ENCODE measurements at places on chromosomes 16 and 17. TPM values are rescaled to one million over a fixed set of nuclear protein-coding genes. Genes with fewer than 3 reads are reported as not detected.

- no peak for DNase-seq
Observed at GRCh38 chr17:55272711-55273578, 8.2 kb downstream of the HLF start.

DNA sequence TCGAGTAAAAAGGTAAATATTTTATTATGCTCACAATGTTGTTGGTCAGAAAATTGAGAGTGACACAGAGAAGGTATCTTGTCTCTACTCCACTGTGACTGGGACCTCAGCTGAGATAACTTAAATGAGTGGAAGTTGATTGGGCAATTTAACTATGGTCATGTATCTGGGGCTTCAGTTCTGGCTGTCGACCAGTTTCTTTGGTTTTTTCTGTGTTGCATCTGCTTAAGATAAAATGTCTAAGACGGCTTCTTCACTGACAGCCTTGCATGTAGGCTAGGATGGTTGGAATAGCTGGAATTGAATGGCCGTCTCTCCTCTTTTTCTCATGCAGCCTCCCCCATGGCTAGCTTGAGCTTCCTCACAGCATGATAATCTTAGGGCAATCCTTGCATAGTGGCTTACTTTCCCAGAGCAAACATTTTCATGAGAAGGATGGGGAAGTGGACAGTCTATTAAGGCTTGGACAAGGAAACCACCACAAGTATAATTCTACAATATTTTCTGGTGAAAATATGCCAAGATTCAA is 433.7 kb downstream of the KIF2B start:
- no peak for DNase-seq

DNA sequence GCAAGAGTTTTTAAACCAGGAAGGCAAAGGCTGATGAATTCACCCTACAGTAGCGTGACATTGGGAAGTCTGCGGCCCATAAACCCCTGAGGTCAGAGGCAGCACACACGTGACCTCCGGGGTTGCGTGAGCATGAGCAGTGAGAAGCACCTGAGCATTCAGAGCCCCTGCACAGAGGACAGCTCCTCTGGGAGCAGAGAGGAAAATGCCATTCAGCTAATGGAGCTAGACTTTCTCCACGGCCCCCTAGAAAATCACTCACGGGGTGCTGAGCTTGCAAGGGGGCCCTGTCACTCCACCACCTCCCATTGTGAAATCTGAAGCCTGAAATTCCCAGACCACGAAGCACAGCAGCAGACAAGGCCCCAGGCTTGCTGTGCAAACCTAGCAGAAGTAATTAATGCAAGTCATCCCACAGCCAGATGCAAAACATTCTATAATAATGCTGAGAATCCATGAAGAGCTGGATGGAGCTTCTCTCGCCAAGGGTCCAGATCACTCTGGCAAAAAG is 114.9 kb upstream of the RCVRN start:
- DNase-seq: no peak

- peak; percentile 74 for DNase-seq
Observed at GRCh38 chr16:66342294-66342900, 24.1 kb upstream of the CDH5 start.

CFAP52 gene
- not detected for total RNA-seq

CNGB1 gene
- 0.21 TPM for total RNA-seq

PTX4 gene
- total RNA-seq: not detected

All from neural crest cell (in vitro differentiated cells).